Spinal cord (tissue), 10 donors: ENCODE measurements at places on chromosomes 16 and 17. TPM values are rescaled to one million over a fixed set of nuclear protein-coding genes. Genes with fewer than 3 reads are reported as not detected.

The CCL4L2 gene
- 2.1 TPM for polyA plus RNA-seq

The LGALS9B gene
- not detected for polyA plus RNA-seq

The PIEZO1 gene
- 45.2 TPM for polyA plus RNA-seq

- H3K4me3 ChIP-seq = no peak overlapping the region
- H3K27ac ChIP-seq = no peak overlapping the region
- no peak for DNase-seq
- no peaks in the 10 kb centered on the region for H3K36me3 ChIP-seq
- no peaks in the 10 kb centered on the region for H3K4me1 ChIP-seq
These were observed 298.1 kb downstream of the CEP112 start for GRCh38 chr17:65893692-65894279.

DNA sequence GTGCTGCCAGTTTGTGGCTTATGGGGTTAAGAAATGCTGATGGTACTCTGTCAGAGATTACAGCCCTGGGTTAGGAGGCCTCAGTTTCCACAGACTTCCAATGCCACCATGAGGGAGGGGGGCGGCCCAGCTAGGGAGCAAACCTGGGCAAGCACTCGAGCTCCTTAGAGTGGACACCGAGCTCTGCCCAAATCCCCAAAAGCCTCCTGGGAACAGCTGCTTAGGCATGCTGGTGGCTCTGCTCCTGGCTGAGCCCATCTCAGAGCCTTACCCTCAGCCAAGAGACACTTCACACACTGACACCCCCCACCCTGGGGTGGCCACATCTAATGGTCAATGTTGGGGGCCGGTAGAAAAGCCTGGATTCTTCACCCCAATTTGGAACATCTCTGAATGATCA, 66.1 kb downstream of the C16orf78 start:
- H3K27me3 ChIP-seq = no peaks in the 10 kb centered on the region
- no peak overlapping the region for H3K27ac ChIP-seq
- no peaks in the 10 kb centered on the region for H3K36me3 ChIP-seq
- no peak overlapping the region for H3K4me3 ChIP-seq
- DNase-seq = no peak
- peaks cover 31% of the 10 kb centered on the region for H3K4me1 ChIP-seq

GRCh38 chr16:20675488-20676267, 21.8 kb downstream of the ACSM1 start:
- peaks cover 4% of the 10 kb centered on the region for H3K4me1 ChIP-seq
- H3K4me3 ChIP-seq = peak overlapping the region; percentile 2
- H3K27me3 ChIP-seq = peaks cover 3% of the 10 kb centered on the region
- H3K27ac ChIP-seq = no peak overlapping the region

DNA sequence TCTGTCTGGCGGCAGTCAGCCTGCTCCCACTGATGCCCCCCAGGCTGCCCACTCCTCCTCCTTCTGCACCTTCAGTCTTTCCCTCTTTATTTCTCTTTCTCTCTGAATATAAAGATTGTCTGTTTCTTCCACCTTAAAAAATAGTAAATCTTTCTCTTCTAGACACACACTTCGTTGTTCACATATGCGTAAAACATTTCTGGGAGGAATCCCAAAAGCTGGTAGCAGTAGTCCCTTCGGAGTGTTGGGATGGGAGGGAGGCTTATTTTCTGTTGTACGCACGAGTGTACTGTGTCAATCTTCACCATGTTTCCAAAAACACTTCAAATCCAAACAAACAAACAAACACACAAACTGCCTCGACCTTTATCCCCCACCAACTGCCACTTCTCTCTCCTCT, 9.9 kb downstream of the OSBPL7 start:
- no peaks in the 10 kb centered on the region for H3K27me3 ChIP-seq
- peaks cover 98% of the 10 kb centered on the region for H3K36me3 ChIP-seq
- H3K4me3 ChIP-seq = no peak overlapping the region
- H3K4me1 ChIP-seq = peaks cover 5% of the 10 kb centered on the region
- no peak for DNase-seq
- H3K27ac ChIP-seq = no peak overlapping the region

DNA sequence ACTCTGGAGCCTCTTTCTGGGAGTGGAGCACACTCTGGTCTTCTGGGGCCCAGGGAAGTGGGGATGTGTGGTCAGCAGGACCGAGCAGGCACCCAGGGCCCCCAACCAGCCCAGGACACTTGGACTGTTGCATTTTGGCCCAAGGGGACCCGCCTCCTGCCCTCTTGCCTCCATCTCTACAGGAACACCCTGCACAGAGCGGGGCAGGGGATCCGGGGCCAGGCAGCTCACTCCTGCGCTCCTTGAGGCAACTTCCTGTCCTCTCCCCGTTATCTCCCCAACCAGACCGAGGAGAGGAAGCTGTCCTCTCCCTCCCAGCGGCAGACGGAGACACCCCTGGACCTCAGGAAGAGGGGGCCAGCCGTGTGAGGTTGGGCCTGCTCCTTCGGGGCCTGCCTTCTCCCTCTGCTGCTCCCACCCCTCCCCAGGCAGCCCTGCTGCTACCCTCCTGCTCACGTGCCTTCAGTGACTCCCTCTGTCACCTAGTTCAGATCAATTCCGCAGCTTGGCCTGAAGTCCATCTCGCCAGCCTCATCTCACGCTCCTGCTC, 10.0 kb upstream of the ATP2A3 start:
- H3K4me1 ChIP-seq = peaks cover 9% of the 10 kb centered on the region
- no peak for DNase-seq
- no peak overlapping the region for H3K4me3 ChIP-seq
- H3K36me3 ChIP-seq = no peaks in the 10 kb centered on the region

The CACNA1G gene
- polyA plus RNA-seq = 25.3 TPM

DNA sequence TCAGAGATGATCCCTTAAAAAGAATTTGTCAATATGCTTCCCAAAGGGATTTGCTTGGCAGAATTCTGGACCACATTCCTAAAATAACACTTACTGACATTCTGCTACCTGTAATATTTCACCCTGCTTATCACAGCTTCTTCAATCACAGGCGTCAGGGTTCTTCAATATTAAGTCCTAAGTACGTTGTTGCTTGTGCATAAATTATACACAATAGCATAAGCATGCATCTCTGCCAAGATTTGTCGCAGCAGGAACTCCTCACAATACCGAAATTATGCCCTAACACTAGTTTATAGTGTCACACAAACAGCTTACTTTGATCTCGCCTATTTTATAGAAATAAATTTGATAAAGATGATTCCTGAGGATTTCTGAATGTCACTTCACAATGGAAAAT, 48.9 kb downstream of the UBE2G1 start:
- DNase-seq = no peak
- no peak overlapping the region for H3K4me3 ChIP-seq
- no peaks in the 10 kb centered on the region for H3K36me3 ChIP-seq

GRCh38 chr16:85348911-85349334, 236.7 kb upstream of the CIBAR2 start:
- H3K27me3 ChIP-seq = no peaks in the 10 kb centered on the region
- DNase-seq = no peak
- H3K27ac ChIP-seq = peak overlapping the region; percentile 15
- no peak overlapping the region for H3K4me3 ChIP-seq

DNA sequence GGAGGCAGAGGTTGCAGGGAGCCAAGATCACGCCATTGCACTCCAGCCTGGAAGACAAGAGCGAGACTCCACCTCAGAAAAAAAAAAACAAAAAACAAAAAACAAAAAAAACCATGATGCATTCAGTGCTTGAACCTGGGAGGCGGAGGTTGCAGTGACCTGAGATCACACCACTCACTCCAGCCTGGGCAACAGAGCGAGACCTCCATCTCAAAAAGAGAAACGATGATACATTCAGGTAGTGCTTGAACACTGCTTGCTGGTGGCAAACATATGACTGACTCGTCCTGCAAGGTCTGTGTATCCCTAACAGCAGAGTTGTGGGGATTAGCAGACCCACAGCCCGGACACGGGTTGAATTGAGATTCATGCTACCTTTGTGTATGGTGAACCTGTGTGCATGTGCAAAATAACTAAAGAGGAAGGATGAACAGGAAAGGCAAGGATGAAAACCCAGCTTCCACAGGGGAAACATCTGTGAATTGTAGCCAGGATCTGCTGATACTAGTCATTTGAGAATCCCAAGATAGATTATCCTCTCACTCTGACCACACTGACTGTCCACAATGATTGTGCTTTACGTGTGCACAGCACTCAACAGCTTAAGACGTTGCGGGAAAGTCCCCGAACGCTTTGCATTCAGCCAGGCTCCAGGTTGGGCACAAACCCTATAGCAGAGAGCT, 52.4 kb upstream of the MRPS23 start:
- no peak overlapping the region for H3K4me3 ChIP-seq
- DNase-seq = no peak
- no peaks in the 10 kb centered on the region for H3K27me3 ChIP-seq

The NME2 gene
- 225 TPM for polyA plus RNA-seq

DNA sequence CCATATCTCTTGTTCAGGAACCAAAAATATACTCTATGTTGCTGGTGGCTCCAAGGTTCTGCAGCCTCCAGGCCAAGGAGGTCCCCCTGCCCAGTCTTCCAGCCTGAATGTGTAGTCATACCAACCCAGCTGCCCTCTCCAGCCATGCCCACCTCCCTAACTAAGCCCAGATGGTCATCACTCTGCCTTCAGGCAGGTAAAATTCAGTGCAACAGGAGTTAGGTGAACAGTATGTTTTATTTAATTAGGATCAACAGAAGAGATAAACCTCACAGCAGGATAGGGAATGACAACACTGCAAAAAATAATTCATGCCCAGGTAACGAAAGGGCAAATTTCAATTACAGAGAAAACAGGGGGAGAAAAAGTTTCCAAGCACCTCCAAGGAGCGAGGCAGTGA, 9.1 kb downstream of the ZNF423 start:
- peaks cover 2% of the 10 kb centered on the region for H3K27me3 ChIP-seq
- H3K27ac ChIP-seq = no peak overlapping the region

- H3K36me3 ChIP-seq = peaks cover 49% of the 10 kb centered on the region
- DNase-seq = no peak
- H3K4me3 ChIP-seq = no peak overlapping the region
- peaks cover 47% of the 10 kb centered on the region for H3K4me1 ChIP-seq
- H3K27ac ChIP-seq = no peak overlapping the region
- H3K27me3 ChIP-seq = no peaks in the 10 kb centered on the region
These were observed 24.1 kb downstream of the MGAT5B start for GRCh38 chr17:76892329-76892728.

The MC1R gene
- 13.3 TPM for polyA plus RNA-seq

The PRM3 gene
- not detected for polyA plus RNA-seq

DNA sequence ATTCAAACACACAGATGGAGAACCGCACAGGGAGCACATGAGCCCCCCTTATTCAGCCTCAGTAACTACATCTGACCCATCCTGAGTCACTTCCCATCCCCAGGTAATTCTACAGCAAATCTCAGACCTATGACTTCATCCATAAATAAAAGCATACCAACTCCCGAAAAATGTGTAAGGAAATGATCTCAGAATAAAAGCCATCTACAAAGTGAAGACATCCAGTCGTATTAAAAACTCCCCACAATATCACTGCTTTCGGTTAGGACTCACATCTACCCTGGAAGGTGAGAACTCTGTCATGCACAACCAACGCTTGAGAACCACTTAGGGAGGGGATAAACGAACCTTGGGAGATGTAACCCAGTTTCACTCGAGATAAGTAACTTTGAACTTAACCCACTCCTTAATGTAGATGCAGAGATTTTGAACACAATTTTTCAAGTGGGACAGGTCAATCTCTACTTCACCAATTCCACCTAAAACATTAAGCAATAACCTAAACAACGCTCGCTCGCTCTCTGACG, 1.3 kb downstream of the USP36 start:
- H3K27ac ChIP-seq = peak overlapping the region; percentile 84
- no peak for DNase-seq
- H3K36me3 ChIP-seq = peaks cover 40% of the 10 kb centered on the region
- H3K27me3 ChIP-seq = no peaks in the 10 kb centered on the region

The PRR11 gene
- polyA plus RNA-seq = 16.5 TPM

The ZPBP2 gene
- not detected for polyA plus RNA-seq

The RAB26 gene
- 26.8 TPM for polyA plus RNA-seq

DNA sequence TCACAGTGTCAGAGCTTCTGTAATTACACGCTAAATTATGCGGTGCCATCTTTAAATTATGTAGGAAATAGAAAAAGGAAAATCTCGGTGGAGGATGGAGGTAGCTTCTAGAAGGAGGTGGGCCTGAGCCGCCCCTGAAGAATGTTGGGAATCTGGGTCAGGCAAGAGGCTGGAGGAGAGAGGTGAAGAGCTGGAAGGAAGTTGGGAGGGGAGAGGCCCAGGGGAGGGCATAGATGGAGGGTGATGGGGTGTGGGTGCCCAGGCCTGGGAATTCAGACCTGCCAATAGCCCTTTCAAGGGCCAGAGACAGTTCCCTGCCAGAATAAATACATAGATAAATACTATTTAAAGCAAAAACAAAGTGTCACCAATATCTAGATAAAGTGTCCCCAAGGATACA, 415.0 kb upstream of the HSBP1 start:
- no peak overlapping the region for H3K4me3 ChIP-seq
- peaks cover under 1% of the 10 kb centered on the region for H3K4me1 ChIP-seq
- no peaks in the 10 kb centered on the region for H3K36me3 ChIP-seq
- no peak overlapping the region for H3K27ac ChIP-seq

GRCh38 chr16:81684242-81684837, 94.8 kb upstream of the PLCG2 start:
- no peak overlapping the region for H3K4me3 ChIP-seq
- H3K27ac ChIP-seq = no peak overlapping the region
- peaks cover 47% of the 10 kb centered on the region for H3K4me1 ChIP-seq
- H3K36me3 ChIP-seq = peaks cover 57% of the 10 kb centered on the region
- no peaks in the 10 kb centered on the region for H3K27me3 ChIP-seq
- DNase-seq = no peak

- no peaks in the 10 kb centered on the region for H3K27me3 ChIP-seq
- peaks cover 19% of the 10 kb centered on the region for H3K36me3 ChIP-seq
- peaks cover 64% of the 10 kb centered on the region for H3K4me1 ChIP-seq
- H3K4me3 ChIP-seq = no peak overlapping the region
These were observed 72.7 kb downstream of the GNAO1 start for GRCh38 chr16:56263711-56264608.

DNA sequence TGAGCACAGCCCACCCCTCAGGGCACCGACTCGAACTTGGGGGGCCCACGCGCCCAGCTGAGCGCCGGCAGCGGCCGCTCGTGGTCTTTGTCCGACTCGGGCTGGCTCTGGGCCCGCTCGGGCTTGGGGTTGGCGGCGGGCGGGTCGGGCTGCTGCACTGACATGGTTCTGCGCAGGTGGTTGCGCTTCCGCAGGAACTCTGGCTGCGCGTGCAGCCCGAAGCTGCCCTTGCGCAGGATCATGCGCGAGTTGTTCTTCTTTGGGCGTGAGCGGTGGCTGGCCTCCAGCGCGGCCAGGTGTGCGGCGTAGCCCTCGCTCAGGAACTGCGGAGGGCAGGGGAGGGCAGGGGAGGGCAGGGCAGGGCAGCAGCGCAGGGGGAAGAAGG, 11.1 kb downstream of the PIMREG start:
- peaks cover 40% of the 10 kb centered on the region for H3K36me3 ChIP-seq
- peaks cover 14% of the 10 kb centered on the region for H3K4me1 ChIP-seq
- H3K4me3 ChIP-seq = no peak overlapping the region
- no peaks in the 10 kb centered on the region for H3K27me3 ChIP-seq
- H3K27ac ChIP-seq = no peak overlapping the region

DNA sequence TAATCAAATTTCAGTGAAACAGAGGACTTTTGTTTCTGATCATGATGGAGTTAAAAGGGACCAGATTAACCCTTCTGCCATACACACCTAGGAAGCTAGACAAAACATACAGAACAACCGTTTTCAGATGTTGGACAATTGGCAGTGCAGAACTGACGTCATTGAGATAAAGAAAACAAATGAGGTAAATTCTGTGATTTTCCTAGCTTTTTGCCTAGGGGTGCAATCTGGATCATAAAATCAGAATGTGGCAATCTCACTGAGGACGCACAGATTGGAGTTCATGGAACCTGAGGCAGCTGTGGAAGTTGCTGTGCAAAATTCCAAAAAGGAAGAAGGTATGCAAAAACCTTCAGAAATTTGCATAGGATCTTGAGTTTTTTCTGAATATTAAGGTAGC, 15.0 kb upstream of the USP32 start:
- no peak for DNase-seq
- no peaks in the 10 kb centered on the region for H3K4me1 ChIP-seq
- no peak overlapping the region for H3K27ac ChIP-seq
- no peaks in the 10 kb centered on the region for H3K27me3 ChIP-seq
